Colonic mucosa (tissue), 4 donors: ENCODE measurements at places on chromosomes 5 and 9.

- H3K4me3 ChIP-seq: no peak overlapping the region
- no peaks in the 10 kb centered on the region for H3K4me1 ChIP-seq
- no peak overlapping the region for H3K27ac ChIP-seq
- no peaks in the 10 kb centered on the region for H3K27me3 ChIP-seq
- DNase-seq: no peak
These were observed 30.1 kb downstream of the SLIT3 start for GRCh38 chr5:169270827-169271226.

DNA sequence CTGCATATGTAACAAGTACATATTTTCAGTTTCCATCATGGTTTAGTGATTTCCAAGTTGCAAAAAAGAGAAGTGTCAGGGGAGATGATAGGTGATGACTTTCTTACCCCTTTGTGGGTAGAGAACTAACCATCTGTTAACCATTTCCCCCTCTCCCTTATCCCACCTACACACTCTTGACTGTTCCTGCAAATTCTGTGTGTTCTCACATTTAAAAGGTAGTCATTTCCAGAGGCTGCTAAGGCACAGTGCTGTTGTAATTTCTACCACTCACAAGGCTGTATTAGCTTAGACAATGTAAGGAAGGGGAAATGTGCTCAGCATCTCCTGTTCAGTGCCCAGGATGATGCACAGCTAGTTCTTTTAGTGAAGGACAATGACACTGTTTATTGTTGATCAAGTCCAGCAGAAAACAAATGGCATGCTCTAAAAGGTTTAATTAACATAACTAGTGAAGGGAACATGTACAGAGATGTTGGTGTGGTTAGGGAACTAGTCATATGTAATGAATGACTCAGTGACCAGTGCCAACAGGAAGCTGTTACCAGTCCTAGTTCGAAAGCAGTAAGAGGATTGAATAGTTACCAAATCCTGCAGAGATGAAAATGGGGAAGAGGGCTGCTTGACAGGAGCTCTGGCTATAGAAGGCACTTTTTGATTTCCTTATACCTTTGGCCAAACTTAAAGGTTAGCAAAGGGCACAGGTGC, 165.1 kb downstream of the PLK2 start:
- no peaks in the 10 kb centered on the region for H3K36me3 ChIP-seq
- no peak overlapping the region for H3K4me3 ChIP-seq
- H3K27me3 ChIP-seq: no peaks in the 10 kb centered on the region
- DNase-seq: no peak
- no peaks in the 10 kb centered on the region for H3K4me1 ChIP-seq

DNA sequence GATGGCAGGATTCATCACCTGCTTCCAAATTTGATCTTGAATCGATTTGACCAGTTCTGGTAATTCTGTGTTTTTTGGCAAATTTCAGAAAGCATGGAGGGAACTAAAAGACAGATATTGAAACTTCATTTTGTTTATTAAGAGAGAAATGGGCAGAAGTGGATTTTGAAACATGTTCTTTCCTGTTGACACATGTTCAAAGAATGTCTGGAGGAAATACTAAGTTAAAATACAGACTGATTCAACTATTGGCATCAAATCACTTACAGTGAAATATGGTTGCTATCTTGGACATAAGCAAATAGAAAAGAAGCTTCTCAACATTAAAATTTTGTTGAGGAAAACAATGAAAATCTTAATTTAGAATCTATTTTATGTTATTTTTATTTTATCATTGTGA, 19.3 kb upstream of the GZMK start:
- H3K36me3 ChIP-seq: no peaks in the 10 kb centered on the region
- H3K27me3 ChIP-seq: no peaks in the 10 kb centered on the region
- no peak for DNase-seq
- no peak overlapping the region for H3K27ac ChIP-seq

DNA sequence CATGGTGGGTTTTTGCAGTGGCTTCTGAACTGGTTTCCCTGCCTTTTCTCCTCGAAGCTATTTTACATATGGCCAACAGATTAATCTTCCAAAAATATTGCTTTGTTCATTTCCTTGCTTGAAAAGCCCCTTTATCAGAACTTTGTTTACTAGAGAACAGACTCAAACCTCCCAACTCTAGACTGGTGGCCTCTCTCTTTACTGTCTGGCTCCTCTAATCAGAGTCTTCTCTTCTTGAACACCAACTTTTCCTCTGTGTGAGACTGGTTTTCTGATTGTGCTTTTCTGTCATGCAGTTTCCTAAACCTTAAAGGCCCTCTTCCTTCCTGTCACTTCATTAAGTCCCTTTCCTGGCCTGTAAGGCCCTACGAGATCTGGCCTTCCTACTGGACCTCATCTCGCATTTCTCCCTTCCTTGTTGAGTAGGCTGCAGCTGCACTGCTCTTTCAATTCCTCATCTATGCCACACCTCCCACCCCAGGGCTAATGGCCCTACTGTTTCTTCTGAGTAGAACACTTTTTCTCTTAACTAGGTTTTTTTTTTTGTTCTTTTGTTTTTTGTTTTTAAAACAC, 5.7 kb downstream of the C9orf43 start:
- no peaks in the 10 kb centered on the region for H3K36me3 ChIP-seq
- no peaks in the 10 kb centered on the region for H3K4me1 ChIP-seq
- no peaks in the 10 kb centered on the region for H3K27me3 ChIP-seq
- H3K4me3 ChIP-seq: no peak overlapping the region
- peak overlapping the region; percentile 29 for H3K27ac ChIP-seq

DNA sequence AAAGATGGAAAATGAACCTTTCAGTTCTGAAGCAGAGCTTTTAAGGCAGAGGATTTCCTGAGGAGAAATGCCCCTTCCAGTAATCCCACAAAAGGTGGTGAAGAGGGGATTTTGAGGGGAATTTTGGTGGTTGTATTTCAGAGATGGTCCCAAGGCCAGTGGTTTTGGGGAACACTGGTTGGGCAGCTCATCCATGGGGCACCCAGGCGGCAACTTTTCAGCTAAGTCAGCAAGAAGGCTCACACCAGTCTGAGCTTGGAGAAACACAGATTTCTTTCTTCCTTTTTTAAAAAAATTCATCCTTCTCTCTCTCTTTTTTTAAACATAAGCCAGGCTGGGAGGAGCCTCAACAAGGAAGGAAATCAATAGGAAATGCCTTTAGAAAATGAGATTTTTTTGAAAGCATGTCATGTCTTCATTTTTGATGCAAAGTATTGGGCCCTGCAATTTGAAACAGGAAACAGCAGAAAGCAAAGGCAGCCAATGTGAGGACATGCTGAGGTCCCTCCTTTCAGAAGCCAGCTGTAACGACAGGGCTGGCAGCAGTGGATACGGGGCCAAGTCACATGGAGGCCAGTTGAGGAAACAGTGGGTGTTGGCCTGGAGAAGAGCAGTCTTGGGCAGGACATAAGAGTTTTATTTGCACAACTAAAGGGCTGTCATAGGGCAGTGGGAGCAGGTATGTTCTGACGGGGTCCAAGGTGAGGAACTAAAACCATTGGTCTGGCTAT, 155.3 kb upstream of the KLF4 start:
- DNase-seq: peak; percentile 53
- H3K27me3 ChIP-seq: no peaks in the 10 kb centered on the region
- no peaks in the 10 kb centered on the region for H3K36me3 ChIP-seq
- no peak overlapping the region for H3K27ac ChIP-seq

- no peak for DNase-seq
- no peaks in the 10 kb centered on the region for H3K36me3 ChIP-seq
- H3K27ac ChIP-seq: no peak overlapping the region
- no peaks in the 10 kb centered on the region for H3K27me3 ChIP-seq
These were observed 27.9 kb downstream of the DOCK8 start for GRCh38 chr9:242461-243080.

- H3K27ac ChIP-seq: no peak overlapping the region
- DNase-seq: no peak
- no peaks in the 10 kb centered on the region for H3K27me3 ChIP-seq
- no peaks in the 10 kb centered on the region for H3K36me3 ChIP-seq
These were observed 70.3 kb downstream of the FYB1 start for GRCh38 chr5:39148983-39149534.

DNA sequence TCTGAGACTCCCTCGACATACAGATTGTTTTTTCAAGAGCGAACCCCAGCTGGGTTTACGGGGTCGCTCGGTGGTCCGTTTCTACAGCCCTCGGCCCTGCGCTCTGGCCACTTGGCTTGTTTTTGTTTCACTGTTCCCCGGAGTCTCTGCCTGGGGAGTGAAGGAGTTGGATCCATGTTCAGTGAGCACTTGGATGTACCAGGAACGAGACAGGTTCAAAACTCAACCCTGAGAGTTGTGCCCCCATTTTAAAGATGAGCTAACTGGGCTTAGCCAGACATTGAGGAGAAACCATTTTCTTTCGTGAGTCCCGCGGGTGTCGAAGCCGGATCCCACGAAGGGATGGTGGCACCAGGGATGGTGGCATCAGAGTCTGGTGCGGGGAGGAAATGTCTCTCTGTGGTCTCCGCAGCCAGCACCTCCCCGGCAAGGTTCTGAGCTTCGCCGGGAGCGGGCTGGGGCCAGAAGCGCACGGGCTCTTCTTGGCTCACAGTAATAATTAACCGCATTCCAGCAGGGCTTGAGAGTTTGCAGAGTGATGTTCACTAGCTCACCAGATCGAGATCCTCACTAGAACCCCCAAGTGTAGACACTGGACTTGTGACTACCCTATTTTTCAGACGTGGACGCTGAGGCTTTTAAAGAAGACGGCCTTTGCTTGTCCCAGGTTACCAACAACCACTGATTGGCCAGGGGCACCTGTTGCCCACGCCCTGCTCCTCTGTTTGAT, 1.0 kb downstream of the MSX2 start:
- H3K27me3 ChIP-seq: peaks cover 44% of the 10 kb centered on the region
- H3K4me1 ChIP-seq: no peaks in the 10 kb centered on the region
- H3K36me3 ChIP-seq: no peaks in the 10 kb centered on the region
- H3K4me3 ChIP-seq: peak overlapping the region; percentile 51
- H3K27ac ChIP-seq: no peak overlapping the region

GRCh38 chr9:101495810-101496209, 37.8 kb upstream of the RNF20 start:
- no peak overlapping the region for H3K27ac ChIP-seq
- no peaks in the 10 kb centered on the region for H3K36me3 ChIP-seq
- H3K4me3 ChIP-seq: no peak overlapping the region
- no peak for DNase-seq

GRCh38 chr5:52811067-52811749, 23.5 kb downstream of the ITGA1 start:
- no peaks in the 10 kb centered on the region for H3K36me3 ChIP-seq
- H3K27ac ChIP-seq: no peak overlapping the region
- H3K27me3 ChIP-seq: no peaks in the 10 kb centered on the region
- no peaks in the 10 kb centered on the region for H3K4me1 ChIP-seq
- DNase-seq: no peak

DNA sequence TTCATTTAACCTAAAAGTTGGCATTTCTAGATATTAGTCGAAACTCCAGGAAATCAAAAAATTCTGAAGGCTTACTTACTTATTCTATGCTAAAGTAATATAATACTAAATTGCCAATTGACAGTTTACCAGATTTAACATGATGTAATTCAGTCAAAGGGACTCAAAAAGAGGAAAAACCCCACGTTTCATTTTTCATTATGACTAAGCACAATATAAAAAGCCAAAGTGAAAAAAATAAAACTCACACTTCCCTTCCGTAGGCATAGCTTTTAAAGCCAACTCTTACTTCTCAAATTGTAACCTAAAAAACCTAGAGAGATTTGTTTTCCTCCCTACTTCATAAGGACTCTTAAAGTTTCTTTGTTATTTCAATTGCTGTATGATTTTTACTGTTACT, 146.6 kb downstream of the RAPGEF6 start:
- H3K27ac ChIP-seq: no peak overlapping the region
- no peaks in the 10 kb centered on the region for H3K27me3 ChIP-seq
- H3K4me3 ChIP-seq: no peak overlapping the region
- no peak for DNase-seq
- H3K4me1 ChIP-seq: no peaks in the 10 kb centered on the region

GRCh38 chr9:31372799-31373587, 1011.5 kb upstream of the ACO1 start:
- H3K27me3 ChIP-seq: no peaks in the 10 kb centered on the region
- no peak overlapping the region for H3K4me3 ChIP-seq
- no peaks in the 10 kb centered on the region for H3K4me1 ChIP-seq
- no peak for DNase-seq

DNA sequence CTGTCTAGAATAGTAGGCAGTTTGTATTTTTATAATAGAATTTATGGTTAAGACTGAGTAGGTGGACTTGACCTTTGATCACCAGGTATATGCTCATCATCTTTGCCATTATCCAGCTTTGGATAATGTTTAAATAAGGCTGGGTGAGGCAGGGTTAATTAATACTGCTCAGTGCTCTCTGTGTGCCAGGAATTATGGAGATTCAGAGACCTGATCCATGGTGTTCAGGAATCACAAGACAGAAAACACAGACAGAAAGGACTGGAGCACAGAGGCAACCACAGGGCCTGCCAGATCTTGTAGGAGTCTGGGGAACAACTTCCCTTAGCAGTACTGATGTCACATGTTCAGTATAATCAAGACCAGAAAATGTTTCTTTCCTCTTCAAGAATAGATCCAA, 186.3 kb upstream of the ADCY2 start:
- H3K36me3 ChIP-seq: no peaks in the 10 kb centered on the region
- peaks cover 4% of the 10 kb centered on the region for H3K4me1 ChIP-seq
- no peaks in the 10 kb centered on the region for H3K27me3 ChIP-seq
- no peak overlapping the region for H3K4me3 ChIP-seq
- peak overlapping the region; percentile 26 for H3K27ac ChIP-seq
- DNase-seq: peak; percentile 25

DNA sequence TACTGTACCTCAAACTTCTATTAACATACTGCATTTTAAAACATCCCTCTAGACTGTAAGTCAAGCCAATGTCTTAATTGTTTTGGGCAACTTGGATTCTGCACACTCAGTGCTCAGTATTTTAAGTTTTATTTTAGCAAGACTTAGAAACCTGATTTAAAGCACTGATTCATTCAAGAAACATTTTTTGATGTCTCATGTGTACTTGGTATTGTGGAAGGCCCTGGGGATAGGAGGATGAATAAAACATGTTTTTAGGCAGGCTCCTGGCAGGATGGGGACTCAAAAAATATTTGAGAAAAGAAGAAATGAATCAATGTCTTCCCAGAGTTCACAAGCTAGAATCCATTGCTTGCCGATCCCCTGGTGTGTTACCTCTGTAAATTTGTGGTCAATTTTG, 334.0 kb upstream of the PUM3 start:
- no peak overlapping the region for H3K4me3 ChIP-seq
- no peaks in the 10 kb centered on the region for H3K36me3 ChIP-seq
- H3K4me1 ChIP-seq: no peaks in the 10 kb centered on the region
- DNase-seq: no peak
- peaks cover 7% of the 10 kb centered on the region for H3K27me3 ChIP-seq
- no peak overlapping the region for H3K27ac ChIP-seq

GRCh38 chr5:108481355-108481931, 99.5 kb upstream of the FBXL17 start:
- H3K4me3 ChIP-seq: no peak overlapping the region
- H3K27me3 ChIP-seq: no peaks in the 10 kb centered on the region
- H3K27ac ChIP-seq: no peak overlapping the region
- DNase-seq: no peak

GRCh38 chr5:3333836-3334235, 261.8 kb upstream of the IRX1 start:
- H3K36me3 ChIP-seq: no peaks in the 10 kb centered on the region
- H3K27me3 ChIP-seq: no peaks in the 10 kb centered on the region
- no peak overlapping the region for H3K4me3 ChIP-seq
- H3K27ac ChIP-seq: no peak overlapping the region
- H3K4me1 ChIP-seq: no peaks in the 10 kb centered on the region
